Hematopoietic multipotent progenitor cell treated with erythropoietin and hydrocortisone succinate and interleukin-3 and kit ligand, for 17 days (in vitro differentiated cells): ENCODE measurements at places on chromosomes 3 and 15.
A peak's percentile ranks its signal among the peaks of the same experiment; 100 is the strongest.

- DNase-seq, result no peak
Observed at GRCh38 chr3:19331931-19332330, 183.6 kb downstream of the KCNH8 start.

- DNase-seq, result no peak
Observed at GRCh38 chr3:31733234-31733667, 200.5 kb downstream of the STT3B start.

- DNase-seq, result no peak
Observed at GRCh38 chr3:120742849-120743365, 363 bp downstream of the GTF2E1 start.

- DNase-seq, result no peak
Observed at GRCh38 chr3:129531699-129532098, 3.3 kb downstream of the RHO start.

DNA sequence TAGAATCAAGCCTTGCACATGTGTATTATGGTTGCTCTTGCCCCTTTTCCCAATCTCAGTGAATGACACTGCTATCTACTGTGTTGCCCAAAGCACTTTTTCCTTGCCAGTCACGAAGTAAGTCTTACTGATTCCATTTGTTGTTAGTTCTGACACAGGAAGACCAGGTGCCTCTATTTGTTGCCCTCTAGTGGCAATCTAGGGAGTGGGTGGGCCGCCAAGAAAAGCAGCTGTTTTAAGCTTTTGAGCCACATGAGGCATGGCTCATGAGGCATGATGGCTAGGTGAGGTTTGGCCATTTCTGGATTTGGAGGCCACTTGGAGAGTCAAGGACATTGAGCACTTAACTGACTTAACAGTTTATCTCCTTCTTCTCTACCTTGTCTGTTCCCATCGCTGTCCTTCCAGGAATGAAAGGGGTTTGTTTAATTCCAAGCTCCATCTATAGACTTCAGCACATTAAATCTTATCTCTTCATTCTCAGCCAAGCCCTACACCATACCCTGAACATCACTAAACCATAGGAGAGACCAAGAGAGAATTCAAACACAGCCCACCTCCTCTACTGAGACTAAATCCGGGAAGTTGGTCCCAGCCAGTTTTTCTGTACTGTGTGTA lies 103.1 kb downstream of the HCN4 start:
- DNase-seq, result peak; percentile 28

DNA sequence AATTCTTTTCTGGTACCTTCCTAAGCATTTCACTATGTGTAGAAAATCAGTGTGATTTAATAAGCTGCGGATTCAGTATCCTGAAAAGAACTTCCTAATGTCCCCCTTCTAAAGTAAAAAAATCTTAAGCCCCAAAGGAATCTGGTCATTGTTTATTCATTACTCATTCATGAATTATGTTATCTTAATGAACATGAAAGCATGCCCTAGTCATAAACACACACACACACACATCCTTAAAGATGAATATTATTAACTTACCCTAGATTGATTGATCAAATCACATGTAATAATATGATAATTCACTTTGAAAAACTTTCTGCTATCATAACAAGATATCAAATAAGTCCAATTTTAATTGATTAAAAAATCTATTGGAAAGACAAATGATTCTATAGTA lies 96.4 kb upstream of the BFSP2 start:
- no peak for DNase-seq

GRCh38 chr3:151213151-151213550 lies 10.1 kb upstream of the GPR171 start:
- DNase-seq, result no peak

DNA sequence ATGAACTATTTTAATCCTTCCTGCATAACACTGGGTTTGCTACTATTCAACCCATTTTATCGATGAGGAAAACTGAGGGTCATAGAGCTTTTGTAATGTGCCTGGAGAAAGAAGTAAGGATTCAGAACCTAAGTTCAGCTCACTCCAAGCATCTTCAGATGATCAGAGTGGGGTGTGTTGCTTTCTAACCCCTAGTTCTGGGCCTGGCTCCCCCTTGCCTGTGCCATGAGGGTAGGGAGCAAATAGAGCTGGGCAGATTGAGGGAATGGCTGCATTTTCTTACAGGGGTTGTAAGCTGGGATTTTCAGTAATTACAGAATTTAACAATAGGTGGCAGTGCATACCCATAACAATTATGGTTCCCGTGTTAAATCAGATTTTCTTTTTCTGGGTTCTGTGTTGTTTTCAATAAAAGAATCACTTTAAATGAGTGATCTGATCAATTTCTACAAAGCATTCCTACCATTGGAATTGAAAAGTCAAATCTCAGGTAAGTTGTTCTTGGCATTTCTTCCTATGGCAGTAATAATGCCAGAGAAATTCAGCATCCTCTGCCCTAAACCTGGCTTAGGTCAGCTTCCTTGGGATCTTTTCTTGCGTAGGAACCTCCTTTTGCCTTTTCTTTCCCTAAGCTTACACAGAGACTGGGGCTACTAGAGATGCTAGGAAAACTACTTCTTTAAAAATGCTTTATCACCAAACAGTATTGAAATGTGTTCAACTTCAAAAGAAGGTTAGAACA lies 103.8 kb upstream of the IL12A start:
- DNase-seq, result no peak

- no peak for DNase-seq
Observed at GRCh38 chr3:70315021-70315420, 2.6 kb upstream of the MDFIC2 start.

DNA sequence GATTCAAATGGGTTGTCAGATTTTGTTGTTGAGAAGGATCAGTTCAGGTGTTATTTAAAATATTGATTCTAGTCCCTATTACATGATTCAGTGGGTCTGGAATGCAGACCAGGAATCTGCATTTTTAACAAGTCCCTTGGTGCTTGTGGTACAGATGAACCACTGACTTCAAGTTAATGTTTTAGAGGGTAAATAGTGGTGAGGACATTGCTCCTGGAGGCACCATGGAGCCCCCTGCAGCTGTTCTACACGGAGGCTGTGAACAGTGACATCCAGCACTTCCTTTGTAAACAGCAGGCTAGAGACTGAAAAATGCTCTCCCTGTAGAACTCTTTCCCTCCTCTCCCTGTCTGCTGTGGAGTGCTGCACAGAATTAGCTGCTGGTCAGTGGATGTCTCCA lies 4.8 kb upstream of the FSIP1 start:
- no peak for DNase-seq

GRCh38 chr3:155519078-155519477 lies 225.6 kb upstream of the STRIT1 start:
- no peak for DNase-seq

DNA sequence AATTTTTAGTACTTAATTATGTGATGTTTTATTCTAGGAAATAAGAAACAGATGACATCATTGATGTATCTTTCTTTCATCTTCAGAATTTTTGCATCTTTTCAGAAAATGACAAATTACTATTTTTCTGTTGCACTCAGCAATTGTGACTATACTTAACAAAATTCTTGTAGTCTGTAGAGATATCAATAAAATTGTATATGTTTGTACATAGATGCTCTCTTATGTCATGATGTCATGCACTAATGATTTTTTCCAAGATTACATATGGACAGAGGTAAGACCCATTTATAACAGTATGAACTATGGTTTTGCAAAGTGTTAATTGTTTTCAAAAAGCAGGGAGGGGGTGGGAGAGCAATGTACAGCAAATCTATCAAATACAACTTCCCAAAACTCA lies 121.2 kb downstream of the POLQ start:
- no peak for DNase-seq

- DNase-seq, result no peak
Observed at GRCh38 chr15:41792000-41792637, 17.8 kb downstream of the MAPKBP1 start.

GRCh38 chr3:72282918-72283317 lies 498.0 kb upstream of the PROK2 start:
- no peak for DNase-seq

GRCh38 chr3:177465257-177465642 lies 268.0 kb upstream of the TBL1XR1 start:
- no peak for DNase-seq

DNA sequence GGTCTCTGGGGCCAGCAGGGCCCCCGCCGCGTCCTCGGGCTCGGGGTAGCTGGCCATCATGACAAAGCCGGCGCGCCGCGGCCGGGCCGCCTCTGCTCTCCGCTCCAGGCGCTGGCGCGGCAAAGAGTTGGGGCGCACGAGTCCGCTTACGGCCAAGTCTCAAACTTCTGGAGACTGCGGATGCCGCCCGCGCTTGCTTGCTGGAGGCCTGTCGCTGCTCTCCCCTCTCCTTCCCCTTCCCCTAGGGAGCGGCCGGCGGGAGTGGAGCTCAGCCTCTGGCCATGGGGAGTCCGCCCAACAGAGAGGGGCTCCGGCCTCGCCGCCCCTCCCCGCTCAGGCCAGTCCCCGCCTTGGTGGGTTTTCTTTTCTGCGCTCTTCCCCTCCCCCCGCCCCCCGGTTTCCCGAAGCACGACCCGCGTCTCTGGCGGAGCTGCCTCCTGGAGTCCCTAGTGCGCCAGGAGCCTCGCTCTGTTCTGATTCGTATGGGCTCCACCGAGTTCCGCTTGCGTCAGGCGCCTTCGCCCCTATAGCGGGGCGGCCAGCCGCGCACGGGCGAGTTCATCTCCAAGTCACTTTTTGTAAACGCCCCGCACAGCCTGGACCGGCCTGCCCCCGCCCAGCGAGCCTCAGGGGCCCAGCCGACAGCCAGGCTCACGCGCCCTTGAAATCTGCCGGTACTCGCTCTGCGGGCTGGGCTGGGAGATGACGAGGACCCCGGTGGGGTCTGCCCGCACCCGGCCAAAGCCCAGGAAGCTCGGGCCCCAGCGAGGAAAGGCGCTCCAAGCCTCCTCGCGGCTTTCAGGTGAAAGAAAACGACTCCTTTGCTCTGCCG lies at the start of the genes FOXL2 and FOXL2NB:
Gene FOXL2 (minus strand): TSS at position 475 of the 832 bp plus-strand sequence. CDS start 415 bp downstream, at position 60.
Gene FOXL2NB (plus strand): TSS at position 555 of the 832 bp plus-strand sequence. CDS start 148 bp downstream, at position 703.
- no peak for DNase-seq

DNA sequence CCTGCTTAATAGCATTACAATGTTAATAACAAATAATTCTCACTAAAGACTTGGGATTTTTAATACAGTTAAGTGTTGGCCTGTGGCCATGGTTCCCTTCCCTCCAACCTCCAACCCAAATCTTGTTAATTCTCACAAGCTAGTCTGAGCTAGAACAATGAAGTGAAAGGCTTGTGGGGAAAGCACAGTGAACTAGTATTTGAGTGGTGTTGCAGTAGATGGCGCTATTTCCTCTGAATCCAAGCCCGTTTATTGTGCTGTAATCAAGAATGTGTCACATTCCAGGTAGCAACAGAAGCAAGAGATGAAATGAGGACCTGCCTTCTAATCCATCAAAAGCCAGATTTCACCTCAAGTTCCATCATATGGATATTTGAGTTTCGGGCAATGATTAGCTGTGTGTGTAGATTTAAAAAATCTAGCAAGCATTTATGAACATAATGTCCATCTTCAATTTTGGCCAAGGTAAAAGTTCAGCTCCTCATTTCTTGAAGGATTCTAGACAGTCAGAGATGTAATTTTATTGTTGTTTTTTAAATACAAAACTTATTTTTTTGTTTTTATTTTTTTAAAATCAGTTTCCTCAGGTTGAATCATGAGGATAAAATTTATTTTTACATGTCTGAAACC lies 160.7 kb downstream of the SQOR start:
- DNase-seq, result no peak
